Stimulated activated CD8-positive, alpha-beta memory T cell treated with anti-CD3 and anti-CD28 coated beads, Interleukin-15, amount 100 ng/mL, for 1 hour (primary cell): ENCODE measurements at places on chromosomes 2 and 18.

DNA sequence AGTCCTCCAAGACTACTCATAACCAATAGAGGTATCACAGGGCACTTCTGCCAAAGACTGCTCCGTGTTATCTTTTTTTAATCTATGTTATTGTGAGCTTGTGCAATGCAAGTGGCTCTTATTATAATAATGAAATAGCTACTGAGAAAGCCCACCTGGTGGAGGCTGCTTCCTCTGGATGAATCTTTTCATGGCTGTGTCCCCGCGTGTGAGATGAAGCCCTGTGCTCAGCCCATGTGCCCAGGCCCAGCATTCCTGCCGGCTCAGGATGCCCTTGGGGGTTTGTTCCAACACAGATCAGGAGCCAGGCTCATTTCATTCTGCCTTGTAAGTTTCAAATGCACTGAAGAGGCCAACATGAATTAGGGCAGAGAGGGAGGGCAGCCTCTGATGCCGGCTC is 18.7 kb downstream of the APCDD1 start:
- no peak for DNase-seq

- DNase-seq, result no peak
Observed at GRCh38 chr18:48304906-48305693, 104.1 kb downstream of the ZBTB7C start.

DNA sequence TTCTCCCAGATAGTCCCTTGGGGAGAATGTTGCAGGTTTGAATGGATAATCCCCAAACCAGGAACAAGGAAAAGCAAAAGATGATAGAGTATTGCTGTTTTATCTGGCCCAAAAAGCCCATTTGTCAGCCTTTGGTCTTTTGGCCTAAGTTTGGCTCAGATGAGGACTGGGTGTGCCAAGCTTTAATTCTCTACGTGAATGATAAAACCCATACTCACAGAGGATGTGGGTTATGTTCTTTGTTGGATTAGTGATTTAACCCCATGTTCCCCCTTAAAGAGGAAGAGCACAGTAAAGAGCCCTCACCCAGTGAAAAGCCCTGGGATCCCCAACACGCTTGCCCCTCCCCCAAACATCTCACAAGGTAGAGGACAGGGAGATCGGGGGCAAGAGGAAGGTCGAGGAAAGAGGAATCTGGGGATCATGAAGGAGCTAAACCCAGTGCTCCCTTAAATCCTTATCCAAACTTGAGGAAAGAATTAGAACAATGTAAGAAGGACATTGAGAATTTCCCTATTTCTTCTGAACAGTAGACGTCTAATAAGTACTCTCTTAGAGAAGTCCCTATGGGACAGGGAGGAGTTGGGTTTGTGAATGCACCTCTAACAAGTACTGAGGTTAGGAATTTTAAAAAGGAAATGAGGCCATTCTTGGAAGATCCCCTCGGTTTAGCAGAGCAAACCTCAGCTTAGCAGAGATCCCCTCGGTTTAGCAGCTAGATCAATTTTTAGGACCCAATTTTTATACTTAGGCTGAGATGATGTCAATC is 105.0 kb downstream of the HIBCH start:
- DNase-seq, result no peak

DNA sequence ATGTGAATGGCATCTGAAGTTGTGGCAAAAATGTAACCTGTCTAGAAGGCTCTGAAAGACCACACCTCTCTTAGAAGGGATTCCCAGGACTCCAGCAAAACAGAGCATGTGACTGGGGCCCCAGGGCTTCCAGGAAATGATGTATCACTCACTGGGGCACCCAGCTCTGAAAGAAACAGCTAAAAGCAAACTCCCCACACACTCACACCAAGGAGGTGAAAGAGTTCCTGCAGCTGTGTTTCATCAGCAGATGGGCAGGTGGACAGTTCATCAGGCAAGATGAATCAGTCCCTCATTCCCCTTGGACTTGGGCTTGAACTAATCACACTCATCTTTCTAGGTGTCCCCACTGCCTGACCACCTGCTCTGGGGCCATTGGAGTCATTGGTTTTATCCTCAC is 76.2 kb downstream of the CCBE1 start:
- no peak for DNase-seq

GRCh38 chr2:38108907-38109731 is 33.2 kb upstream of the CYP1B1 start:
- no peak for DNase-seq
